ENCODE measurements at places on chromosomes 12 and 14.

GRCh38 chr12:124408822-124409517, 114.1 kb downstream of the RFLNA start:
- no peak for DNase-seq

DNA sequence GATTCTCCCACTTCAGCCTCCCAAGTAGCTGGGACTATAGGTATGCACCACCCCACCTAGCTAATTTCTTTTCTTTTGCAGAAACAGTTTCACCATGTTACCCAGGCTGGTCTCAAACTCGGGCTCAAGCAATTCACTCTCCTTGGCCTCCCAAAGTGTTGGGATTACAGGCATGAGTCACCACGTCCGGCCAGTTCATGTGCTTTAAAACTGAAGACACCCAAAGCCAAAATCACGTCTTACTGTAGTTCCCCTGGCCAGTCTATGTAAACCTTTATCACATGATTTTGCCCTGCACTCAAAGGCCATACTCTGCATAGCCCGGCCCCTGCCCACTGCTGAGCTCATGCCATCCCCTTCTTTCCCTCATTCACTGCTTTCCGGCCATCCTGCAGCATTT, 4.5 kb downstream of the ALKBH2 start:
- no peak for DNase-seq

- no peak for DNase-seq
Measured at GRCh38 chr14:41604721-41605531, 1.8 kb upstream of the LRFN5 start.

DNA sequence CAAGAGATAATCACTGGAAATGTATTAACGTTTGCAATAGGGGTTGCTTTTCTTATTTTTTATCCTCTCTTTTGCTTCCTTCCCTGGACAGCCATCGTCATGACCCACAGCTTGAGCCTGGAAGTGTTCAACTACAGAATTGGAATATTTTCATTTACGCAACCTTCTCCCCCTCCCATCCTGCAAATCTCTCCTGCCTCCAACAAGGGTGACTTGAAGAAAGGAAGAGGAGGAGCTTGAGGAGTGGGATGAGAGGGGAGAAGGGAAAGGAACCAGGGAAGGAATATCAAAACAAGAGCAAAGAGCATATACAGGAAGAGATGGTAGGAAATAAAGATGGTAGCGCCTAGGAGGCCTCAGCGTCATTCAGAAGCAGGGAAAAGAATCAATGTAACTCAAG, 1.6 kb upstream of the MANSC4 start:
- DNase-seq = no peak

- no peak for DNase-seq
Measured at GRCh38 chr12:31797230-31797872, 68.5 kb upstream of the AMN1 start.

DNA sequence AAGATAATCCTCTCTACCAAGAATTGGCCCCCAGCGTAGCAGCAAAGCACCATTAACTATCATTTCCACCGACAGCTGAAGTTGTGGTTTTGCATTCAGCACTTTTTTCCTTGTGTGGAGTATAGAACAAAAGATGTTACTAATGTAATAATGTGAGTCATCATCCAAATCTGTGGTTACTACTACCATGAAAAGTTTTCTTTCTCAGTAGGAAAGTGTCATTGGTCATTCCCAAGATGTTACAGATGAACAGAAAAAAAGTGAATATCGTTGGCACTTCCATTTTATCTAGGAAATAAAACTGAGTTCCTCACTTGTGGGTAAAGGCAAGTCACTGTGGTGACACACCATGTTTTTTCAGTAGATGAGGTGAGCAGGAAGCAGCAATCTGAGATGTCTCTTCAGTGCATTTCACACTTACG, 30.3 kb upstream of the IFNG start:
- DNase-seq = no peak

DNA sequence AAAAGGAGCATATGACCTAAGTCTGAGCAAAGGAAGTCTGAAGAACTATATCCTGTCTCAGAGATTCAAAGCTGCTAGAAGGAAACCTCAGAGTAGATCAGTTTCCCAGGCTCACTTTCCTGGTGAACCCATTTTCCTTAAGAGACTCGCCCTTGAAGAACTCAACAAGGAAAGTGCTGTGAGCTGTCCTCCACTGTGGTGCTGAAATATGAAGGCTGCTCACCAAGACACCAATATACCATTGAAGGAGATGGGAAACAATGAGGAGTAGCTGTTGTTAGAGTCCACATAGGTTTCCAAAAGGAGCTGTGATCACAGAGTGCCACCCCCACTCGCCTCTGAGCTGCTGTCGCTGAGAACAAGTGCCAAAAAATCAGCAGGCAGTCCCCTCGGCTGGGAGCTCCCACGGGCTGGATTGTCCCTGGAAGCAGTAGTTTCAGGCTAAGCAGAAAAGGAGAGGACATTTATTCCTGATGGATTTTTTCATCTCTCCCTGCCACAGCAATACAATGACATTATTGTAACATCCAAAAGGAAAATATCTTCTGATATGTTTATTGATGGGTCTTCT, 282.1 kb downstream of the RPS29 start:
- no peak for DNase-seq

- no peak for DNase-seq
Measured at GRCh38 chr14:73289308-73289707, 52.0 kb downstream of the PAPLN start.

DNA sequence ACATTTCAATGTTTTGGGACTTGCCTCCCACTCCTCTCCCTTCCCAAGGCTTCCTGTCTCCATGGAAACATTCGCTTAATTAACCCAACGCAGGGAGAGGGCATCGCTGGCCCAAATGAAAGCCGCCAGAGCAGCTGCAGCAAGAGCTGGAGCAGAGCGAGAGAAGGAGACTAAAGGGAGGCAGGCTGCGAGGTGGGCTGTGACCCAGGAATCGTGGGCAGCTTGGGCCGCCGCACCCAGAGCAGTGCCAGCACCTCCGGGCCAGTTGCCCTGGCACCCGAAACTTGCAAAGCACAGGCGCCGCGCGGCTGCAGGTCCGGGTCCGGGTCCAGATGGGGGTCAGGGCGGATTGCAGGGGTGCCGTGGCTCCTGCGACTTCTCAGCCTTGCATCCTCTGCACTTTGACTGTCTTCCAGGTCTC, 43.5 kb upstream of the PTPRQ start:
- DNase-seq = no peak

- no peak for DNase-seq
Measured at GRCh38 chr12:13472690-13473089, 276.2 kb downstream of the EMP1 start.

- no peak for DNase-seq
Measured at GRCh38 chr14:21017528-21018245, 7.2 kb downstream of the NDRG2 start.

DNA sequence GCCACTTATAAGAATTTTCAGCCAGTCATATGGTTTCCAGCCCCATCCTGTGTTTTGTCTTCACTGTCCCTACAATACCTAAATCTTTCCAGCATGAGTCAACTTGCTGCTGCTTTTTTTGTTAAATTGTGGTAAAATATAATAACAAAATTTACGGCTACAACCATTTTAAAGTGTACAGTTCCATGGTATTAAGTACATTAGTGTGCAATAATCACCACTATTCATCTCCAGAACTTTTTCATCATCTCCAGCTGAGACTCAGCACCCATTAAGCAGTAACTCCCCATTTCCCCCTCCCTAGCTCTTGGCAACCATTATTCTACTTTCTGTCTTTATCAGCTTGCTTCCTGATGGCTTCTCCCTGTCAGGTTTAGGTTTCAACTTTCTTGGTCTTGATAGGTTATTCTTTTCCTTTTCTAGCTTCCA, 39.1 kb downstream of the FRS2 start:
- no peak for DNase-seq

GRCh38 chr12:52046859-52047258, 4.4 kb upstream of the NR4A1 start:
- DNase-seq = no peak

DNA sequence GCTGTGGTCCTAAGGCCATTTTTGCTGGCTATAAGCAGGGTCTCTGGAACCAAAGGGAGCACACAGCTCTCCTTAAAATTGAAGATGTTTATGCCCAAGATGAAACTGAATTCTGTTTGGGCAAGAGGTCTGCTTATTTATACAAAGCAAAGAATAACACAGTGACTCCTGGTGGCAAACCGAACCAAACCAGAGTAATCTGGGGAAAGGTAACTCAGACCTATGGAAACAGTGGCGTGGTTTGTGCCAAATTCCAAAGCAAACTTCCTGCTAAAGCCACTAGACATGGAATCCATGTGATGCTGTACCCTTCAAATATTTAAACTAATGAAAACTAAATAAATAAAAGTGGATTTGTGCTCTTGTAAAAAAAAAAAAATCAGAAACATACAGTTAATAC, 29.6 kb upstream of the BICDL1 start:
- no peak for DNase-seq

DNA sequence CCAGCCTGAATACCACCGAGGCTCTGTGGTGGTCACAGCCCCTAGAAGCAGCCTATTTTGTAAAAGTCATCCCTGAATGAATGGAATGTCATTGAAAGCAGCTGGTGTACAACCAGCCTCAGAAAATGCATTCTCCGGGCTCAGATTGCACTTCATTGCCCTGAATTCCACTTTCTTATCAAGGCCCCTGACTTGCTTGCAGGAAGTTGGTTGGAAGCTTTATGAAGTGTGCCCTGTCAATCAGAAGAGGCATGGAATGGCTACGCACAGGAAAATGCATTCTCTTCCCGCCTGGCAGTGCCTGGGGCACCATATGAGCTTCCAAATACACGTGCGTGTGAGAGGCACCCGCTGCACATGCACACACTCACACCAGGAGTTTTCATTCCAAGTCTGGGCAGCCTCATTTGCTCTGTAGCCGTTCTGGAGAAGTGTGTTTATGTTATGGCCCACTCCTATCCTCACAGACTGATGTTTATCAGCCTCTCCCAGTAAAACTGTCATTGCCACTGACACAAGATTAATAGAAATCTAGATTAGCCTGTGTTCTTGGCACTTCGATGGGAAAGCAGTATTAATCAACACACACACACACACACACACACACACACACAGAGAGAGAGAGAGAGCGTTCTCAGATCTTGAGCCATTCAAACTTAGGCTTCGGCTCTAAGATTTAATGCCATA, 63.9 kb downstream of the NUAK1 start:
- DNase-seq = no peak

DNA sequence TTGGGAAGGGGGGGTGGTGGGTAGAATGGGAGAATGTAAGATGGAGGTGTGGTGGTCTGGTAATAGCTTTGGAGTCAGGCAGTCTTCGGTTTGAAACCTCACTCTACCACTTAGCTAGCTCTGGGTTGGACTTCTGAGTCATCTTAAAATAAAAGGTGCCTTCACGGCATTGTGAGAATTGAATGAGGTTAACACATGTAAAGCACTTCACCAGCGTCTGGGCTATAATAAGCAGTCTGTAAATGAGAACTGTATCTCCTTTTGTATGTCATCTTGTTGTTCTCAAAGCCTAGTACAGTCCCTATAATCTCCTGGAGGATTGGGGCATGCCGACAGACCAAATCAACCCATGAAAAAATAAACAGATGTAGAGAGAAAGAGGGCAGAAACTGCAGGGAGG, 11.2 kb downstream of the C2CD5 start:
- no peak for DNase-seq

DNA sequence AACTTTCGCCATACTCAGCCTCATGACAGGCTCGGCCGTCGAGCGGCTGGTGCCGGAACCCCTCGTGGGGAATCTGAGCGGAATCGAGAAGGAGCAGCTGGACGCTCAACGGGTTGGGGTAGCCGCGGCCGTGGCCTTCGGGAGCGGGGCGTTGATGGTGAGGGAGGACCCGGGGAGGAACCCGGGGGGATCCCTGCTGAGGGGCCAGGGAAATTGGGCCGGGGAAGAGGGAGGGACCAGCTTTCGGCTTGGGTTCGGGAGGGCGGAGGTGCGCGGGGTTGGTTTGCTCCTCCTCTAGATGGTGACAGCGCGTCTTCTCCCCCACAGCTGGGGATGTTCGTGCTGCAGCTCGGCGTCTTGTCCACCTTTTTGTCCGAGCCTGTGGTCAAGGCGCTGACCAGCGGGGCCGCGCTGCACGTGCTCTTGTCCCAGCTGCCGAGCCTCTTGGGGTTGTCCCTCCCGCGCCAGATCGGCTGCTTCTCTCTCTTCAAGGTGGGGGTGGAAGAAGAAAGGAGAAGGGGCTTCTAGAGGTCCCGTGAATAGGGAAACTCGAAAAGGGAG, 9.8 kb downstream of the ARHGEF25 start:
- no peak for DNase-seq

GRCh38 chr14:105384041-105384557, 14.2 kb upstream of the TEX22 start:
- no peak for DNase-seq

GRCh38 chr12:109214131-109214530, 95.0 kb downstream of the FOXN4 start:
- DNase-seq = no peak

- no peak for DNase-seq
Measured at GRCh38 chr12:45232756-45233372, 17.0 kb downstream of the ANO6 start.

DNA sequence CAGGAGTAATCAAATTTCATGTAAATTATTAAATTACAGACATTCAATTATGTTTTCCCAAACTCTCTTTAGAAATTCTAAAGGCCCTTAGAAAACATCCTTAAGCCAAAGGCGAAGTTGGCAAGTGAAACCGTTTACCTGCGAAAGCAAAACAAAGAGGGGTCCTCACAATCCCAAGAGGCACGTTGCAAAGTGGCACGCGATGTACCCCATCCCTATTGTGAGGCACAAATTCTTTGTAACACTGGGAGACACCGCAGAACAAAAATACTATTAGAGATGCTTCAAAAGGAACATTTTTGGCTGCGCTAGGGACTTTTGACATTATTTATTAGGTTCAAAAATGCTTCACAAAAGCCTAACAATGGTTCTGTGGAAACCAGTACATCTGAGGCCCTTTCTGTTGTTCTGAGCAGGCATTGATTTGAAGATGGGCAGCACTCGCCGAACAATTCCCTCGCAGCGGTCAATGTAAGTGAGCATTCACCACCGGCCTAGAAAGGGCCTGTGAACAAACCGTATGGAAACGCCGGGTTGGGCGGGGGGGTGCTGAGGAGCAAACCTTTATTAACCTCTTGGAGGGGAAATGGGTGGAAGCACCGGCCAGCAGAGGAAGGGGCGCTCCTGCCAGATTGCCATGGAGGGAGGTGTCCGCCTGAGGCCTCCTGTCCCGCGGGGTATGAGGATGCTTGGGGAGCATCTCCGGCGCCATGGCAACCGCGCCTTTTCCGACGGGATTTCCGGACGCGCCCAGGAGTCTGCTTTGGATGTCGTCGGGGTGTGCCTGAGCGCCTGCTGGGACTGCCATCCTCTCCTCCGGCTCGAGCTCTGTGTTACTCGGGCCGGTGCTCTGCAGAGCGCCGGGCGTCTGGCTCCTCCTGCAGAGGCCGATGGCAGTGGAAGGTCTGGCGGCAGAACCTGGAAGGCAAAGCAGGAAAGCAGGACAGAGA, 193.9 kb downstream of the C12orf42 start:
- no peak for DNase-seq

- no peak for DNase-seq
Measured at GRCh38 chr14:59688224-59689170, 111.9 kb upstream of the CCDC175 start.

GRCh38 chr12:55060470-55060869, 40.7 kb downstream of the NEUROD4 start:
- DNase-seq = no peak
